ENCODE measurements at places on chromosomes 2 and 18.

GRCh38 chr2:228118940-228119339, 62.5 kb downstream of the SPHKAP start:
- no peak for DNase-seq

GRCh38 chr2:203887677-203888076, 20.1 kb downstream of the CTLA4 start:
- no peak for DNase-seq

- no peak for DNase-seq
Observed at GRCh38 chr2:63780518-63781155, 61.1 kb upstream of the UGP2 start.

DNA sequence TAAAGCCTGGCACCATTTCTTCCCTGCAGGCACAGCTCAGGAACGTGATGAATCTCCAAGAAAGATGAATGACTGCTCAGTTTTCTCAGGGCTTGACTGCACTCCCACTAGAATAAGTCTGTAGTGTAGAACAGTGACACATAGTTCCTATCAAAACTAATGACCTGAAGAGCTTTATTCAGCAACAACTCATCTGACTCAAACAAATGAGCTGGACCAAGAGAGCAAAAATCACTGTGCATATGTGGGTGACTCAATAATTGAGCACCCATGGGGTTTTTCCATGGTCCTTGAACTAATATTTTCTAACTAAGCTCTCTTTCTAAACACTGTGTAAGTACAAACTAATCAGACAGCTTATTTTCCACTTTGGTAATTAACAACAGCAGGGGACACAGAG, 61.1 kb upstream of the XDH start:
- DNase-seq = no peak

DNA sequence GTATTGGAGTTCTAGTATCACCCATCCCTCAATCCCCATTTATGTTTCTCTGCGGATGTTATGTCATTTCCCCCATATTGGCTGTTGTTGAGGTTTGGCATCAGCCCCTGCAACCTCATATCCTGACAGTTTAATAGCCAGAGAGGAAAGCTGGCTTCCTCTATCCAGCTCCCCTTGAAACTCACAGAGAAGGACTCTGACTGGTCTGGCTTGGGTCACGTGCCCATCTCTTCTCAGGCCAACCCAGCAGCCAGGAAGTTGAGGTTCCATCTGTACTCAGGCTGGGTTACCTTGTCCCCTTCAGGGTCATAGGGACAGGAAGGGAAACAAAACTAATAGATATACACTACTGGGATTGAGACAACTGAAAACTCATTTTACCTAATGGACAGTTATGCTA, 148.0 kb upstream of the SLC14A2 start:
- DNase-seq = no peak

GRCh38 chr2:219289537-219290361, 10.6 kb downstream of the DNAJB2 start:
- no peak for DNase-seq

GRCh38 chr18:58637946-58638345, 9.1 kb upstream of the ALPK2 start:
- no peak for DNase-seq

GRCh38 chr2:224958873-224959272, 83.4 kb downstream of the DOCK10 start:
- DNase-seq = no peak

GRCh38 chr2:21700644-21701043, 576.9 kb downstream of the TDRD15 start:
- no peak for DNase-seq

GRCh38 chr2:215949991-215950404, 63.4 kb downstream of the MREG start:
- DNase-seq = peak; percentile 46

GRCh38 chr2:74109551-74109950, 38.2 kb downstream of the BOLA3 start:
- no peak for DNase-seq

DNA sequence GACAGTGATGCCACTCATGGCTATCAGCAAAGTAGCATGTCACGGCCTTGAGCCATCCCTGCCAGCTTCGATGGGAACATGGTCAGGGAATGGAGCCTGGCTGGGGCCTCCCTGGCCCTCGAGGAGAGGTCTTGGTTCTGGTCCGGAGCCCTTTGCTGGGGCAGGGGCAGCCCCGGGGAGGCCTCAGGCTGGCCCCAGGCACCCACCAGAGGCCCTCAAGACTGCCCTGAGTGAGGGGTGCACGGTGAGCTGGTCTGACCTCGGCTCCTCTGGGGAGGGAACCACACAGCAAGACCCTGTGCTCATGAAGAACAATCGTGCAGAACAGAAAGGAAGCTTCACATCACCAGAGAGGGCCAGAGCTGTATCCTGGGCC, 75.2 kb upstream of the OTOS start:
- no peak for DNase-seq

DNA sequence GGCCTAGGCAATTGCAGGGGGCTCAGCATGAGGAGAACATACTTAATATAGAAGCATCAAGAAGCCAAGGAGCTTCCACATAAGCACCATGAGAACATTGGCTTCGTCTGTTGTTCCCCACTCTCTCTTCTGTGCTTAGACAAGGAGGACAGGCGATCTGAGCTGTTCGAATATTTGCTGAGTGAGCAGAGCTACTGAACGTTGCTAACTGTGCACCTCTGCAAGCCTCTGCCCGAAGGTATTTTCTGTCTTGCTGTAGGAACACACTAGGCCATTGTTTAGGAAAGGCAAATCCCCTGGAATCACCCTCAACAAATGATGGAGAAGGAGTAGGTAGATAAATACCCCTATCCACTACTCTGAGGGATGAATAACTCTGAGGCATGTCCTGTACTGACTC, 813.8 kb downstream of the DCC start:
- DNase-seq = no peak

DNA sequence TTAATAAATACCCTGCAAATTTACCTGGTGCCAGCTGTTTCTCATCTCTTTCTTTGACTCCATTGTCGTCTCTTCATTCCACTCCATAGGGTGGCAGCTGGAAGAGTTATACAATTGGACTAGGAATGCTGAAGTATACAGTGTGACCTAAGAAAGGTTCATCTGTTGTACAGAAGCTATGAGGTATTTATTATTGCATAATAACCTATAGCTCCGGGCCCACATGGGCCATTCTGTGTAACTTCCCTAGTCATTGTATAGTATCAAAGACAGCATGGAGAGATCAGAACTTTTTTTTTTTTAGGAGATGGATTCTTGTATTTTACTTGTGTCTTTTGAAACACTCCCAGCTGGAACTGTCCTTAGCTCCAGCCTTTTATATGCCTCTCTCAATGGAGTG, 26.2 kb downstream of the BMP10 start:
- DNase-seq = no peak

DNA sequence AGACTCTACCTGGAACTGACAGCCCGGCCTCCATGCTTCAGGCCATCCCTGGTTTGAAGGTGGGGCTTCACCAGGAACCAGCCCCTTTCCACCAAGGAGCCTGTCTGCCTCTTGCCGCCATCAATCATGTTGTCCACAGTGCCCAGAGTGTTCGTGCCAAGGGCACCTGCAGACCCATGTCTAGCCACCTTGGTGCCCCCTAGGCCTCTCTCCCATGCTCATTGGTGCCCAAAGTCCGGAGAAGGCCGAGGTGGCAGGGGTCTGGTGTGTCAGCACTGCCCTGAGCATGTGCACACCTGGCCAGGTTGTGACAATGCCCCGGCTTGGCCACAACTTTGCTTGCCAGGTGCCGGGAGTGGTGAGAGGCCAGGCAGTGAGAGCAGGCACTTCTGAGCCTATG, 114.8 kb downstream of the COPS8 start:
- DNase-seq = no peak

- DNase-seq = no peak
Observed at GRCh38 chr2:7924023-7924762, 757.7 kb upstream of the ID2 start.

DNA sequence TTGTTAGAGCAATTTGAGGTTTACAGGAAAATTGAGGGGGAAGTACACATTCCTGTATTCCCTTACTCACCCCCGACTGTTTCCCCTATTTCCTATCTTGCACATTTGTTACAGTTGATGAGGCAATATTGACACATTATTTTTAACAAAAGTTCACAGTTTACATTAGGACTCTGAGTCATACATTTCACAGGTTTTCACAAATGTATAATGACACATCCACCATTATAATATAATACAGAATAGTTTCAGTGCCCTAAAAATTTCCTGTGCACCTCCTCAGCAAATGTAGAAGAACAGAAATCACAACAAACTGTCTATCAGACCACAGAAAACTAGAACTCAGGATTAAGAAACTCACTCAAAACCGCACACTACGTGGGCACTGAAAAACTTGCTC, 160.6 kb upstream of the RMP24 start:
- DNase-seq = no peak

DNA sequence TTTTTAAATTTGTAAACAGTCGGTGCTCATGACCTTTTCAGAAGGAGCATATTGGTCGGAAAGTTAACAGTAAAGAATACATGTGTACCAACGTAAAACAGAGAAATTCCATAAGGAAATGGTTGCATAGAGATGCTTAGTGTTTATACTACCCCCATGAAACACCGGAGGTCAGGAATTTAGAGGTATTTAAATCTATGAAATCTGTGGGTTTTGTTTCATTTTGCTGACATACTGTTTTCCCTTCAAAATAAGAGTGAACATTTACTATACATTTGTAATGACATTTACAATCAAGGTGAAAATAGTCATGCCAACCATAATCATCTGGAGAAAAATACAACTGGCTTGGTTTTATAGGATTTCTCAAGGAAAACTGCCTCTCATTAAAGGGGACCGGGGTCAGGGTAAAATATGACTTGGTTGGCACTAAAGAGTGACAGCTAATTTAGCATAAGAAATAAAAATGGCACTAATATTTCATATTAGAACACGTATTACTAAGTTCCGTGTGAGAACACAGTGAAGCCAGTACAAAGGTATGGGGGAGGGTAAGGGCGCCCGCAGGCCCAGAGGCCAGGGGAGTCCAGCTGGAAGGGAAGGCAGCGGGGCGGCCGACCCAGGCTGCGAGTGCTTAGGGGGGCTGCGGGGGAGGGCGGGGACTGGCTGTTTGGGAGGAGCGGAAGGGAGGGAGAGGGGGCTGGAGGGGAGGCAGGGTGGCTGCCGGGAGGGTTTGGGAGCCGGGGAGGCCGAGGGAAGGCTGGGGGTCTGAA, 1.1 kb upstream of the RNU4ATAC start:
- peak; percentile 56 for DNase-seq

DNA sequence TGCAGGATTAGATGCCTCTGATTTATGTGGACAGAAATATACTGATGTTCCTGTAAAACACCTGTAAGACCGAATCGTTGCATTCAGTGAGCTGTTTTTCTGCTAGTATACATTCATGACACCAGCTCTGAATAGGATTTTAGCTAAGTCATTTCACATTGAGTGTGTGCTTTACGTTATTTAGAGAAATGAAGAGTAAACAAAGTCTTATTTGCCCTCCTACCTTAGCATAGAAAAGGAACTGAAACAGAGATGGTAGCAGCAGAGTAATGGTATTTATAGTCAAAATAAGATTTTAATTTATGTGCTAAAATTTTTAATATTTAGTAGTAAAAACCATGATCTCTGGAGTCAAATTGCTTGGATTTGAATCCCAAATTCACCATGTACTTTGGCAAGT, 168.0 kb downstream of the CERS6 start:
- no peak for DNase-seq

- DNase-seq = no peak
Observed at GRCh38 chr2:223222397-223222796, 170.4 kb downstream of the KCNE4 start.

- DNase-seq = no peak
Observed at GRCh38 chr2:238506371-238507068, 79.8 kb downstream of the ASB1 start.

- DNase-seq = no peak
Observed at GRCh38 chr2:14831458-14831857, 198.9 kb downstream of the LRATD1 start.

DNA sequence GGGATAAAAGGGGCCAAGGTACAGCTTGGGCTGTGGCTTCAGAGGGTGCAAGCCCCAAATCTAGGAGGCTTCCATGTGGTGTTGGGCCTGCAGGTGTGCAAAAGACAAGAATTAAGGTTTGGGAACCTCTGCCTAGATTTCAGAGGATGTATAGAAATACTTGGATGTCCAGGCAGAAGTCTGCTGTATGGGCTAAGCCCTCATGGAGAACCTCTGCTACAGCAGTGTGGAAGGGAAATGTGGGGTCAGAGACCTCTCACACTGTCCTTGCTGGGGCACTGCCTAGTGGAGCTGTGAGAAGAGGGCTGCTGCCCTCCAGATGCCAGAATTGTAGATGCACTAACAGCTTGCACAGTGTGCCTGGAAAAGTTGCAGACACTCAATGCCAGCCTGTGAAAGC, 880.6 kb upstream of the ID2 start:
- DNase-seq = no peak

- DNase-seq = no peak
Observed at GRCh38 chr2:211868996-211869533, 669.5 kb downstream of the ERBB4 start.

DNA sequence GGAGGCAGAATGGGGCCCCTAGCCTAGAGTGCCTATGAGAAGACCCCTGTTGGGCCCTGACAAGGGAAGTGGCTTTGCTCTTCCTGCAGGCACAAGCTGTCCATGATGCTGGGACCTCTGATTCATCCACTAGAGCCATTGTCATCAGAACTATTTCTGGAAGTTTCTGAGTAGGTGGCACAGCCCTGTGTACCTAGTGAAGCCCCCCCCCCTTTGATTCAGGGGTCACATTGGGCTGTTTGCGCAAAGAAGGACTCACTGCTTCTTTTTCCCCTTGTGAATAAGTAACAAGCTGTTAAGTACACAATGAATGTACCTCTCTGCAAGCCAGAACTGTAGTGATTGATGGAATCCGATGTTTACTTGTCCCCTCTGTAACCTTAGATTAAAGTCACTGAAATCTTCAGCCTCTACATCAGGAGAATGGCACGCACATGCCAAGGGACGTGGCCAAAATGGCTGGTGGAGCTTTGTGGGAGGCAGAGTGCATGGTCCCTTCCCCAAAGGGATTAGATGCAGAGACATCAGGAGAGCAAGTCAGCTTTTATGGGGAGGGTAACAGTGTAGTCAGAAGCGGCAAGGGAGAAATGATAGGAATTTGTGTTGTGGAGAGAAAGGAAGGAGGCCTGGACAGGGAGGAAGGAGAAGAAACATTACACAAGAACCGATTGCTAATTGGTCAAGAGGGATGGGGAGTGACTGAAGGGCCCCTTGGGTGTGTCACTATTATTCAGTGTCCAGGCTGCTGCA, 267.6 kb upstream of the RAB12 start:
- DNase-seq = no peak

- no peak for DNase-seq
Observed at GRCh38 chr2:128413718-128414341, 95.2 kb upstream of the HS6ST1 start.

GRCh38 chr2:241066171-241066892, 35.8 kb downstream of the MTERF4 start:
- no peak for DNase-seq
